ENCODE measurements at places on chromosomes 1 and 21. TPM values are rescaled to one million over a fixed set of nuclear protein-coding genes. Genes with fewer than 3 reads are reported as not detected.

DNA sequence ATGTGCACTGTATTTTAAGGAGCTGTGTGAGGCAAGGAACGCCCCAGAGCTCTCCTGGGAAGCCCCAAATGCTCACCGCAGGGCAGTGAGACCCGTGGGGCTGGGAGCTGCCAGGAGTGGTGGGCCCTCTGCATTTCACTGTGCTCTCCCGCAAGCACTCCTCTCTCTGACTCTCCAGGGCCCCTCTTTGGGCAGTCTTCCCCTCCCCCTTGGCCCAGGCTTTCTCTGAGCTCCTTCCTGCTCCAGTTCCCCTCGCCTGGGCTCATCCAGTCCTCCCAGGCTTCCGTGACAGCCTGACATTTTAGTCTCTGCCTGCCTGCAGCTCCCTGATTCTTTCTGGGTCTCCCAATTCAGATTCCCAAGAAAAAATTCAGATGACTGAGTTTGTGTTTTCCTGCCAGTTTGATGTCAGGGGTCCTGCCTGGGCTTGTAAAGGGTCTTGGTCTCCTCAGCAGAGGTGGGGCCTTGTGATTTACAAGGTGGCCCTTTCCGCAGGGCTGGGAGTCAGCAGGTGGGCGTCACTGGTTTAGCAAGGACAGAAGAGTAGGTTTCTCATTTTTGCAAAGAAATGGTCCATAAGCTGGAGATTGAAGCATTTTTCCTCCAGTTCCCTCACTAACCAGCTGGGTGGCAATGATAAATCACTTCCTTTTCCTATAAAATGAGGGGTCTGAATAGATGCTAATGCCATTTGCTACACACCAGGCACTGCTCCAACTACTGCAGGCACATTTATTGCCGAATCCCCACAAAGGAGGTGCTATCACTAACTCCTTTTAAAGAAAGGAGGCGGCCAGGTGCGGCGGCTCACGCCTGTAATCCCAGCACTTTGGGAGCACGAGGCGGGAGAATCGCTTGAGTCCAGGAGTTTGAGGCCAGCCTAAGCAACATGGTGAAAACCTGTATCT lies 1.9 kb upstream of the CA6 start:
- no peaks in the 10 kb centered on the region for H3K36me3 ChIP-seq
- no peaks in the 10 kb centered on the region for H3K27me3 ChIP-seq
- H3K4me3 ChIP-seq = no peak overlapping the region
- H3K27ac ChIP-seq = no peak overlapping the region

- H3K4me3 ChIP-seq = no peak overlapping the region
- H3K27ac ChIP-seq = no peak overlapping the region
- no peaks in the 10 kb centered on the region for H3K27me3 ChIP-seq
- no peak for DNase-seq
Measured at GRCh38 chr1:82323144-82323841, 522.6 kb downstream of the ADGRL2 start.

GRCh38 chr1:202172015-202172355 lies 11.6 kb upstream of the PTPN7 start:
- H3K27me3 ChIP-seq = no peaks in the 10 kb centered on the region
- no peak overlapping the region for H3K27ac ChIP-seq
- no peak for DNase-seq
- no peaks in the 10 kb centered on the region for H3K36me3 ChIP-seq

DNA sequence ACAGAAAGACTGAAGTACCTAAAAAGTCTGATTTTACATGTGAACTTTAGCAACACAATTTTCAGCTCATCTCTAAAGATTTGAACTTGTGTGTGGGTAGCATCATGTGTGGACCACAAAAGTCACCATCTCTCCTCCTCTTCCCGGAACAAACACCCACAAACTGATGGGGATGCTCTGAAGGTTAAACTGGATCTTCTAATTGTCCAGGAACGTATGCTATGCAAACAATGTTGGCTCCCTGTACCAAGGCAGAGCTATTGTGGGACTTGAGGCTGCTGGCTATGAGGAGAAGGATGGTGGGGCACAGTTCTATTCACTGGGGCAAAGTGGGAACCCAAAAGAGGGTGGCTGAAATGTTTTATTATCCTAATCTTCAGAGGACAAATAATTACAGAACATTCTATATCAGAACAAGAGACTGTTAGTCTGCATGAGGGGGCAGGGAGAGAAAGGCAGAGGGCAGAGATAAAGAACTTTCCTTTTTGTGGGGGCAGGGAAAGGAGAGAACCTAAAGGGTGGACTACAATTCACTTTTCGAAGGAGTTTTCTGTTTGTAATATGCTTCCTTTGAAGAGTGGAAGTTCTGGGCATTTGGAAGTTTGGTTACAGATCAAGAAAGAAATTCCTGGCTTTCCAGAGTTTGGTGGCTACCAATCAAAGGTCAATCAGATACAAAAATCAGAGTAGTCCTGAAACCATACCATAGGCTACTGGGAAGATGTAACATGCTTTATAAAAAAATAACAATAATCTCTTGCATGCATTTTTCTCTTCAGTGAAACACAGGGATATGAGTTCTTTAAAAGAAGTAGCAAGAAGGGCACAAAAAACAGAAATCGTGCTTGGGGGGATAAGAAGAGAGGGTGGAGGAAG lies 62.9 kb downstream of the GADD45A start:
- no peaks in the 10 kb centered on the region for H3K36me3 ChIP-seq
- no peak overlapping the region for H3K4me3 ChIP-seq
- H3K4me1 ChIP-seq = peaks cover 31% of the 10 kb centered on the region
- DNase-seq = no peak

GRCh38 chr21:44760376-44760775 lies 41.2 kb downstream of the UBE2G2 start:
- no peak for DNase-seq
- H3K4me1 ChIP-seq = no peaks in the 10 kb centered on the region
- no peak overlapping the region for H3K4me3 ChIP-seq

DNA sequence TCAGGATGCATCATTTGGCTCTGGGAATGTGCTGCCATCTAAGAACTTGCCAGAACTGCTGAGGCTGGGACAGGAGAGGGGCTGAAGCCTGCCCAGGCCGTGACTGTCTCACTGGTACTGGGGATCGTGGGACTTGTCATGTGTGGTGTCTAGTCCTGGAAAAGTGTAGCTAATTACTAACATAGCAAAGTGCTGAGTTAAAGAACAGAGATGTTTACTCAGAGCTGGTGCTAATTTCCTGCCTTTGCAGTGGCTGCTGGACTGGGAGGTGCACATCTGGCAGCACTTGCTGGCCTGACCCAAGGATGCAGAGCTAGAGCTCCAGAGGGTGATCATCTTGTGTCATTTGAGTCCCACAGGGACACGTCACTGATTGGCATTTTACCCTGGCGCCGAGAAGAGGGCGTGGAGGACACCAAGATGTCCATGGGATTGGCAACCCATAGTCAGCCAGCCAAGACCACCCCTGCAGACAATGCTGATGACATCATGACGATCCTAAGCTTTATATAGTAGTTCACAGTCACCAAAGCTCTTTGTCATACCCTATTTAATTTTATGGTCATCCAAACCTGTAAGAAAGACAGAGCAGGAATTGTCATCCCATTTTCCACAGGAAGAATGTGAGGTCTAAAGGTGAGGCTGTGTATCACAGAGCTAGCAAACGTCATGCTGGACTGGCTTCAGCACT lies 110.1 kb upstream of the SLC44A3 start:
- H3K4me3 ChIP-seq = no peak overlapping the region
- no peak overlapping the region for H3K27ac ChIP-seq
- H3K36me3 ChIP-seq = no peaks in the 10 kb centered on the region
- H3K4me1 ChIP-seq = no peaks in the 10 kb centered on the region

GRCh38 chr1:36516372-36517010 lies 33.8 kb upstream of the CSF3R start:
- no peak overlapping the region for H3K4me3 ChIP-seq
- H3K4me1 ChIP-seq = peaks cover 11% of the 10 kb centered on the region
- H3K27me3 ChIP-seq = no peaks in the 10 kb centered on the region

DNA sequence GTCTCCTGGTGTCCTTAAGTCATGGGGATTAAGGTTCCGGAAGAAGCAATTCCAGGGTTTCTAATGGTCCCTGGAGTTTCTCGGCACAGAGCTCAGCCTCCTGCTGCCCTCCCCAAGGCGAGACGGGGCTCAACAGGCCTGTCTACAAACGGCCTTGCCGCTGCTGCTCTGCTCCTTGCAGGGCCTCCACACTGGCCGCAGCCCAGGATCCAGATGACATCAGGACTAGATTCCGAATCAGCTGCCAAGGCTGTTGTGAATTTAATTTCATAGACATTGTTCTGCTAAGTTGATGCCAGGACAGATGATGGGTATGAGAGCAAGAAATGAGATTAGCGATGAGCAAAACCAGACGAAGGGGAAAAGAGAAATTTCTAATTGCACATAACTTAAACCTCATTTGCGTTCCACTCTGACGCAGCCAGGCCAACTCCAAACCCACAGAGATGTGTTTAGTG lies 103.6 kb upstream of the BACE2 start:
- H3K27me3 ChIP-seq = no peaks in the 10 kb centered on the region
- H3K27ac ChIP-seq = no peak overlapping the region
- H3K4me1 ChIP-seq = peaks cover 8% of the 10 kb centered on the region
- DNase-seq = no peak

- H3K27ac ChIP-seq = no peak overlapping the region
- H3K27me3 ChIP-seq = no peaks in the 10 kb centered on the region
- no peak overlapping the region for H3K4me3 ChIP-seq
Measured at GRCh38 chr1:17167041-17167785, 37.7 kb upstream of the PADI1 start.

GRCh38 chr1:224183591-224184312 lies 712 bp downstream of the DEGS1 start:
- H3K36me3 ChIP-seq = no peaks in the 10 kb centered on the region
- H3K4me1 ChIP-seq = peaks cover 28% of the 10 kb centered on the region

GRCh38 chr21:35373998-35374397 lies 324.9 kb upstream of the RUNX1 start:
- H3K4me3 ChIP-seq = no peak overlapping the region
- H3K4me1 ChIP-seq = no peaks in the 10 kb centered on the region
- no peaks in the 10 kb centered on the region for H3K27me3 ChIP-seq
- H3K27ac ChIP-seq = no peak overlapping the region

DNA sequence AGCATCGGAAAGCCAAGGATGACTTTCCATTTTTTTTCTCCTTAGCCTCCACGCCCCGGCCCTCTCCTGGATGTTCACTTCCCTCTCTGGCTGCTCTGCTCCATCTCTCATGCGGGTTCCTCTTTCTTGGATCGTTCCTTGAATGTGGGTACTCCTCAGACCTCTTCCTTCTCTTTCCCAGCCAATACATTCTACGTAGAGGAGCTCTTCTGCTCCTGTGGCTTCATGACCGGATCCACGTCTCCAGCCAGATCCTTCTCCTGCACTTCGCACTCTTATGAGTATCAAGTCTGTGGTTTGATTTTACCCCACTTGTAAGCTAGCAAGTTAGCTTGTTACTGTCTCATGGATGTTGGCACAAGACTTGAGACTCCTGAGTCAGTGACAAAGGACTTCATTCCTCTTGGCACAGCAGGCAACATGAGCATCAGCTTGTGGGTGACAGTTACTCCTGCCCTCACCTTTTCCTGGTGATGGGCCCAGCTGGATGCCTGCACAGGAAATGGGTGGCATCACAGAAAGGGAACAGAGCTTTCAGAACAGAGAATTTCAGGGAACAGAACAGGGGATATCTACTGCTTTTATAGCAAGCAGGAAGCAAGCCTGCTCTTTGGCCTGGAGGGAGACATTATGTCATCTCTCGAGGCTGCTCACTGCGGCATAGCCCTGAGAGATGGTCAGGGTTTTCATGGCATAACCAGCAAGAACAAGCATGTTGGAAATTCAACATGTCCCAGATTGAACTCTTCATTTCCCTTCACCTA lies 100.1 kb upstream of the KIF26B start:
- peaks cover 20% of the 10 kb centered on the region for H3K4me1 ChIP-seq
- no peak for DNase-seq
- no peaks in the 10 kb centered on the region for H3K36me3 ChIP-seq
- no peak overlapping the region for H3K27ac ChIP-seq
- no peaks in the 10 kb centered on the region for H3K27me3 ChIP-seq

DNA sequence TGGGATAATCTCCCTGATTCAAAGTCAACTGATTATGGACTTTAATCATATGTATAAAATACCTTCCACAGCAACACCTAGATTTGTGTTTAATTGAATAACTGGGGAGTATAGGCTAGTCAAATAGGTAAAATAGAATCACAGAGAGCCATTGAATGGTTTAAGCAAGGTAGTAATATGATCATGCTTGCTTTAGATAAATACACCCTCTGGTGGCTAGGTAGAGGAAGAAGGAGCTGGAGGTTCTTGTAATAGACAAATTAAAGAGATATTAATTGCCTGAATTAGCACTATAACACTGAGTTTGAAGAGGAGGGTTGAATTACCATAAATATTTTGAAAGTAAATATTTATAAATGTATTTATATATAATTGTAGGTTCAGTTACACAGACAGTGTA lies 40.3 kb downstream of the DIRAS3 start:
- no peak for DNase-seq
- no peak overlapping the region for H3K27ac ChIP-seq
- no peak overlapping the region for H3K4me3 ChIP-seq
- H3K27me3 ChIP-seq = no peaks in the 10 kb centered on the region
- H3K4me1 ChIP-seq = no peaks in the 10 kb centered on the region

GRCh38 chr1:39384305-39384704 lies 107.1 kb upstream of the BMP8A start:
- H3K4me1 ChIP-seq = peaks cover 8% of the 10 kb centered on the region
- H3K4me3 ChIP-seq = no peak overlapping the region
- no peak overlapping the region for H3K27ac ChIP-seq
- no peak for DNase-seq
- H3K36me3 ChIP-seq = peaks cover 83% of the 10 kb centered on the region
- no peaks in the 10 kb centered on the region for H3K27me3 ChIP-seq

- H3K27me3 ChIP-seq = no peaks in the 10 kb centered on the region
- no peak for DNase-seq
- H3K27ac ChIP-seq = no peak overlapping the region
- no peaks in the 10 kb centered on the region for H3K36me3 ChIP-seq
Measured at GRCh38 chr1:235852887-235853286, 13.8 kb downstream of the LYST start.

GRCh38 chr1:198273748-198274295 lies 117.0 kb downstream of the NEK7 start:
- no peaks in the 10 kb centered on the region for H3K36me3 ChIP-seq
- H3K4me1 ChIP-seq = peaks cover 20% of the 10 kb centered on the region
- no peak overlapping the region for H3K4me3 ChIP-seq
- H3K27ac ChIP-seq = no peak overlapping the region
- H3K27me3 ChIP-seq = no peaks in the 10 kb centered on the region

Gene HSD3B2
- not detected for total RNA-seq

Gene RIMKLA
- total RNA-seq = 8.1 TPM

Gene PKLR
- total RNA-seq = 0.14 TPM

Gene FCRL6
- 3.0 TPM for total RNA-seq

Gene SYPL2
- 0.30 TPM for total RNA-seq

Gene PLEKHN1
- 2.9 TPM for total RNA-seq

Gene OR2T29
- not detected for total RNA-seq
